Activated T-cell treated with anti-CD3 and anti-CD28 coated beads, Interleukin-2, amount 50 U/mL, for 72 hours (primary cell): ENCODE measurements at places on chromosomes 7 and 10.

DNA sequence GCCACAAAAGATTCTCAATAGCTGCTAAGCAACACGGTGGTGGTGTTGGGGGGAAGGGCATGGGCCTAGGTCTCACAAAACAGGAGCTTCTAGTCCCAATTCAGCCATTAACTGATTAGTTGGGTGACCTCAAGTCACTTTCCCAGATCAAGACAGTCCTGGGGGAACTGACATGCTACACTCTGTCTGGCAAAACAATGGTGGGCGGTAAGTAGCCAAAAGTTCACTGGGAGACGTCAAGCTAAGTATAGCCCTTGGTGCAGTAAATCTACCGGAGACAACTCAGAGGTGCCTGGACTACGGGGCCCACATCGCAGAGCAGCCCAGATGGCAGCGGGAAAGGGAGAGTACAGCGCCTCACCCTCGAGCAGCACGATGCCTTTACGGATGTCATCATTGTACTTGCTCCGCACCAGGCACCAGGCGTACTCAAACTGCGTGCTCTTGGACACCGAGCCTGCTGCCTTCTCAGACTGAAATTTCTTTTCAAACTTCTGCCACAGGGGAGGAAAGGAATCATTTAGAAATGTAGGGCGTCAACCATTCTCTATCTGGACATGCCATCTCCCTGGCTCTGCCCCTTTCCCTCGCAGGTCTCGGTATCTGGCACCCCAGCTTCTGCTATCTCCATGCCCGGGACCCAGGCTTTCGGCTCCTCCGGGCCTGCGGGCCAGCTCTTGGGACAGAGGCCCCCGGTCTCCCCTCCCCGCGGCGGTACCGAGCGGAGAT lies 1.1 kb downstream of the FIS1 start:
- peak; percentile 8 for DNase-seq

- no peak for DNase-seq
Observed at GRCh38 chr7:128735436-128735835, 3.7 kb upstream of the CALU start.

DNA sequence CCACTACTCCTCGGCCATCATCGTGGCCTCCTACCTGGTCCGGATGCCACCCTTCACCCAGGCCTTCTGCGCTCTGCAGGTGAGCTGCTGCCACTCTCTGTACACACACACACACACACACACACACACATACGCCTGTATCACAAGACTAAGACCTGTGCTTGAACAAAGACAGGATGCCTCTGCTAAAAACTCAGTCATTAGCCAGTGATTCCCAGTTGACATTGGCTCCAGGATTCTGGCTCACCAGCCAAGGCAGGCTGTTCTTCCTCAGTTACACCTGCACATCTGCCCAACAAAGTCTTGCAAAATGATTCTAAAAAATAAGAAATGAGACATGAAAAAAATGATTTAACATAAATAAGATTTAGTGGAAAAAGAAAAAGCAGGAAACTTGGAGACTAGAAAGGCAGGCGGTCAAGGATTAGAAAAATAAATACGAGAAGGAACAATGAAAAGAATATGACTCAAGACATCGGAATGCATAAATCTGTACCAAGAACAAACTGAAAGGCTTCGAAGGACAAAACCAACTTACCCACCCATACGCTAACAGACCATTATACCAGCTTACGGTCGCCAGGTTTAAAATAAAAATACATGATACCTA lies 7.4 kb upstream of the LRRC18 start:
- DNase-seq, result no peak

DNA sequence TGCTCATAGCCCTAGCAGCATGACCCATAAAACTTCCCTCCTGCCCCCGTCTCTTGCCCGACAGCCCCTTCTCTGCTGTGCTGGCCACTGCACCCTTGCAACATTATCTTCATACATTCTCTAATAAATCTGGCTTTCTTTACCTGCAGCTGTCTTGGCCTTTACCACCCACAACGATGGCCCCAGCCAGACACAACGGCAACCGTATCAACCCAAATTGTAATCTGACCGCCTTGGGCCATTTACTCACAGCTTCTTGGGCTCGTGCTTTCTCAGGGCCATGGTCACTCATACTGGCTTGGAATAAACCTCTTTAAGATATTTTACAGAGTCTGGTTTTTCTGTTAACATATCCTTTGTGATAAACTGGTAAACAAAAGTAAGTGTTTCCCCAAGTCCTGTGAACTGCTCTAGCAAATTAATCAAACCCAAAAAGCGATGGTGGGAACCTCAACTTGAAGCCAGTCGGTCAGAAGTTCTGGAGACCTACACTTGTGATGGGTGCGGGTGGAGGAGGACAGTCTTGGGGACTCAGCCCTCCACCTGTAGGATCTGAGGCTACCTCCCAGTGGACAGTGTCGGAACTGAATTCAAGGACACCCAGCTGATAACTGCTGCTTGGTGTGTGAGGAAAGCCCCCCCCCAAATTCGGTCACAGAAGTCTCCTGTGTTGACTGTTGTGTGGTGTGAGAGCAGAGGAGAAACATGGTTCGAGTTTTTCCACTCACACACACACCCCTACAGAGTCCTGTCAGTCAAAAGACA lies 87.6 kb upstream of the ATP6V0A4 start:
- no peak for DNase-seq

DNA sequence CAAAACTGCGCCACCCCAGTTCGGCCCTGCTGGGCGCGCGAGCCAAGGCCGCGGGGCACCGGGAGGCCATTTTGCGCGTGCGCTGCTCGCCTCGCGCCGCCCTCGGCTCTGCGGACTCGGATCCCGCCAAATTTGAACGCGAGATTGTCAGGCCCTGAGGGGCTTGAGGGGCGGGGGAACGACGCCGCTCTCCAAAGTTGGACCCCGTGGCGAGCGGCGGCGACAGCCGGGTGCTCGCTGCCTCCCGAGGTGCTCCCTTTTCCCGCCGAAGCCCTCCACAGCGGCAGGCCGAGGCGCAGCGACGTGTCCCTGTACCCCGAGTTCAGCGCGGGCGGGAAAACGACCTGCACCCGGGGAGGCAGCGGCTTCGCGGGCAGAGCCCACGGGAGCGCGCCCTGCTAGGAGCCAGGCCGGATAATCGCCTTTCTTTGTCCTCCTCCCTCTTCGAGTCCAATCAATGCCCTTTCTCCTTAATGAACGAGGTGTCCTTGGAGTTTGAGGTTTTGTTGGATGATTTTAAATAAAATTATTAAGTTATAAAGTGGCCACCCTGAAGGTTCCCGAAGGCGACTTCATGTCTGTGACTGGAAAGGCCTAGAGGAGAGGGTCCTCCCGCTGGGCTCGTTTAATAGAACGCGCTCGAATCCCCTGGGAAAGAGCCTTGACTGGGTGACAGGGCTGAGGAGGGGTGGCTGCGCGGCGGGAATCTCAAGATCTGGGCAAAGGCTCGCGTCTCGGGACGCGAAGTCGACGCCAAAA lies 10.7 kb upstream of the SPAG6 start:
- no peak for DNase-seq

DNA sequence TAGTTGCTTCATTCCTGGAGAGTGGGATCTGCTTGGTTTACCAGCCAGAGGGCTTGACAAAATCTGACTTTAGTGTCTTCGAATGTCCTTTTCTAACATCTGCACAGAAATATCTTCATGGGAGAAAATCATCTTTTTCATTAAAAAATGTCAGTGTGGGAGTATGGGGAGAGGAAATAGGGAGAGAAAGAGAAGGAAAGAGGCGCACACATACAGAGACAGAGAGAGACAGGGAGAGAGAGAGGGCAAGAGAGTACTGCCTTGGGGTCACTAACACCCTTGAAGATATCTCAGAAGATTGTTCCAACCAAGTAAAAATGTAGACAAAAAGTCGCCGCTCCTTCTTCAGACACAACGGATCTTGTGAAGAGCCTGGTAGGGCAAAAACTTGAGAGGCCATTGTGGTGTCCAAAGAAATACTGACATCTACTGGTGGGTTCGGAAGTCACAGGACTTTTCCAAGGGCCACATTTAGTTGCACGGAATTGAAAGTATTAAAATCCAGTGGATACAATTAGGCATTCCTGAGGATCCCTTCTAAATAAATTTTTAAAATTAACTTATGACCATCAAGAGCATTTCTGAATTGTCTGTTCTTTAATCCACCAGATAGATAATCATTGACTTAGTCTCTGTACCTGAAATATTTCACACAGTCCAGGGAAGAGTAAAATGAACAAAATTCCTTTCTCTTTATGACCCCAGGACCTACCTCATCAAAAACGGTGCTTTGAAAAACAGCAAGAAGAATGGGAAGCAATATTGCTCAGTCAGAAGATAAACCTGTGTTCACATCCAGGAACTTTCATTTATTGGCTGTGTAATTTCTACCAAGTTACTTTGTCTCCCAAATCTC lies 29.7 kb downstream of the VIM start:
- peak; percentile 63 for DNase-seq

- DNase-seq, result no peak
Observed at GRCh38 chr7:106262221-106262881, 22.4 kb downstream of the NAMPT start.

DNA sequence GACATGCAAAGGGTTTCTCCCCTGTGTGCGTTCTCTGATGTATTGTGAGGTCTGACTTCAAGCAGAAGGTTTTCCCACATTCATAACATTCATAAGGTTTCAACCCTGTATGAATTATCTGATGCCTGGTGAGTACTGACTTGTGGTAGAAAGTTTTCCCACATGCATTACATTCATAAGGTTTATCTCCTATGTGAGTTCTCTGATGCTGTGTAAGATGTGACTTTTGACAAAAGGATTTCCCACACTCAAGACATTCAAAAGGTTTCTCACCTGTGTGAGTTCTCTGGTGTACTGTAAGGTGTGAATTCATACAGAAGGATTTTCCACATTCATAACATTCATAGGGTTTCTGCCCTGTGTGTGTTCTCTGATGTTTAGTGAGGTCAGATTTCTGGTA lies 45.1 kb downstream of the ZNF33B start:
- no peak for DNase-seq

DNA sequence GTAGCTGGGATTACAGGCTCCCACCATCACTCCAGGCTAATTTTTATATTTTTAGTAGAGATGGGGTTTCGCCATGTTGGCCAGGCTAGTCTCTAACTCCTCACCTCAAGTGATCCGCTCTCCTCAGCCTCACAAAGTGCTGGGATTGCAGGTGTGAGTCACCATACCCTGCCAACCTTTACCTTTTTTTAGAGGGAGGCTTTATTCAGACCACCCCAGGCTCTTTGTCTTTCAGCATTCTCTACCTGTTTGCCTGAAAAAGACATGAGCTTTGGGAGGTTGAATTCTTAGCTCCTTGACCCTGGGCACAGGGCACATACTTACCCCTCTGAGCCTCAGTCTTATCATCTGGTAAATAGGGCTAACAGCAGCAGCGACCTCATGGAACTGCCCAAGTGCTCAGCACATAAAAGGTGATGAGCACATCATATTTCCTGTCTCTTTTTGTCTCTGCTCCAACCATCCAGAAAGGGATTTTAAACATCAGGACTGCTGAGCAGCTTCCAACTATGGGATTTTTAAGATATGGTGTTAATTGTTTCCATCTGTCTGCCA lies 17.0 kb downstream of the FRMPD2 start:
- DNase-seq, result no peak

GRCh38 chr10:52409928-52410327 lies 95.8 kb downstream of the DKK1 start:
- DNase-seq, result no peak

- DNase-seq, result no peak
Observed at GRCh38 chr7:26387731-26388130, 96.1 kb downstream of the SNX10 start.

DNA sequence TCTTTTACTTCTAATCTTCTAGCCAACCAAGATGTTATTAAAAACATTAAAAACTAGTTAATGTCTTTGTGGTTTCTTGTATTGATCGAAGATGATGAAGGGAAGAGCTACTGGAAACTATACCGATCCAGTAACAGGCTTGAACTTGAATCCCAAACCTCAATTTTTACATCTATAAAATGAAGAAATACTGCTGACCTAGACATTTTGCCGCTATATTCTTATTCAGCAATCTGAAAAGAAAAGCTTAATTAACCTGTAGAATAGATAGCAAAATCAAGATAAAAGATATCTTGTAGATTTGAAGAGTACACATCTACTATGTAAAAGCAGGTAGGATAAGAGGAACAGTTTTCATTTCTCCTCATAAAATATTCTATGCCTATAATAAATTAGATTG lies 326.1 kb upstream of the LRRN3 start:
- no peak for DNase-seq

DNA sequence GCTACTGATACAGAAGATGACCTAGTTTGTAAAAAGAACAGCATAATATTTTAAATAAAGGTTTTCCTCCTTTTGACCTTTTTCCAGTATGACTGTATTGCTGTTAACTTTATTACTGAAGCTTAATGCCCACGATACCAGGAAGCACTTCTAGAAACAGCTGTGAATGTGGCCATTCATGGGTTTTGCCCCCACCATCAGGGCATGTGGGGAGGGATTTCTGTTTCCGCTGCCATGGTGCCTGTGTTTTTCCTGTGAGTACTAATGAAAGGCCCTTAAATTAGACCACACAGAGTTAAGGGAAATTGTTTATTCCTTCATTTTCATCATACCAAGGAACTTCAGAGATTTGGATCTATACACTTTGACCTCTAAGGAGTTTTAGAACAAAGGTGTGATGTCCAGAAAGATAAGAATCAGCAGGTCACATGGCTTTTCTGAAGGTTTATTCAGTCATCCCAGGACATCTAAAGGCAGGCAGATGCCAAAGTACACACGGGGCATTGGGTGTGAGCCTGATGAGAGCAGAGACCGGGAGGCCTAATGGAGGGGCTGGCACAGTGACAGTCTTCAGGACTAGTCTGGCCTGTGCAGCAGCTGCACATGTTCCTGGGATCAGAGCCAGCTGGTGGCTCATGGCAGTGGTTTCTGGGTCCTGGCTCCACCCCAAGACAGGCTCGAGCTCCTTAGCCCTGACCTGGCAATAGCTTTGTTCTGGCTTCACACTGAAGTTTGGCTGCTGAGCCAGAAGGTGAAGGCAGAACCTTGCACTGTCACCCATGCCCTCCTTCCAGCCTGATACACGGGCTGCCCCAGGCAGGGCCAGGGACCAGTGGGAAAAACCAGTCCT lies 190.9 kb downstream of the REEP3 start:
- no peak for DNase-seq

DNA sequence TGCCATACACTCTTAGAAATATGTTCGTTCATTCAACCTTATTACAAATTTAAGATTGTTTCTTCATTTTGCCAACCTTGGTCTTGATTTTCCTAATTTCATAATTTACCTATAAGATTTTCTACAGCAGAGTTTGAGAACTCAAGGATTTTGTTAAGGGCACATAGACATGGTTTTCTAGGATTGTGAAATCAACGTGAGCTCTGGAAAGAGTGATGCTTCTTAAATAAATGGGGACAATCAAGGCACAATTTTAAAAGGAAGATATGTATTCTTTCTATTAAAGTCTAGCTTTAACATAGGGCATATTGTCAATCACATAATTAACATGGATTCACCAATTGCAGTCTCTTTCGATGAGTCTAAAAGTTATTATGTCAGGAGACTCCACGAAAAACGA lies 174.2 kb upstream of the PHF14 start:
- no peak for DNase-seq

- DNase-seq, result no peak
Observed at GRCh38 chr7:93948106-93948505, 26.6 kb downstream of the GNG11 start.

- no peak for DNase-seq
Observed at GRCh38 chr7:153408360-153409335, 643.5 kb upstream of the DPP6 start.

- DNase-seq, result no peak
Observed at GRCh38 chr10:58661336-58661735, 148.7 kb downstream of the BICC1 start.
